ENCODE measurements at places on chromosomes 5 and 9.

DNA sequence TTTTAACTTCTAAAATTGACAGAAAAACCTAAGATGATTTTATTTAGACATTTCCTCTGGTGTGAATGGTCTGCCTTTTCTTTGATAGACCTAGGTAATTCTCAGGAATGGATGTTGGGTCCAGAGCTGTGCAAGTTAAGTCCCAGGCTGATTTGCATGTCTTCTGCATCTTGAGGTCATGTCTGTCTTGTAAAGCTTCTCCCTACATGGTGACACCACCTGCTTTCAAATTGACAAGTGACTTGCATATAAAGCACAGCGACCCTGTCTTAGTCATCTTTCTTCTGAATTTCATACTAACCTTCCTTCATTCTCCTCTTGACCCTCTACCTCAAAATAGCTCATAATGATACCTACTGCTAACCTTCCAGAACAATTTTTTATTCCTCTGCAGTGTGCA lies 29.2 kb downstream of the OSTF1 start:
- DNase-seq: no peak

- DNase-seq: no peak
These were observed 484.3 kb downstream of the BNC2 start for GRCh38 chr9:16386007-16386826.

DNA sequence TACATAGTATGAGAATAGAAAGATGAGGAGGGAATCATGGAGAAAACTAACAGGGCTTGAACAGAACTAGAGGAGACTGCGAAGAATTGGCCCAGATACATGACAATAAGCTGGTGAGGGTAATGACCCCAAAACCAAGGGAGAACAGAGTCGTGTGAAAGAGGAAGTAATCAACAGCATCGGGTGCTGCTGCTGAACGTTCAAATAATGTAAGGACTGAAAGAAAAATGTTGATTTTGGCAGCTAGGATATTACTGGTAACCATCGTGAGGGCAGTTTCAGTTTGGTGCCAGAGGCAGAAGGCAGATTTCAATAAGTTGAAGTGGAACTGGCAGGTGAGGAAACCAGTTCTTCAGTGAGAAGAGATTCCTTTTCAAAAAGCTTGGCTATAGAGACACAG lies 66.8 kb upstream of the SMC2 start:
- DNase-seq: no peak

GRCh38 chr9:105073147-105073546 lies 145.2 kb upstream of the ABCA1 start:
- no peak for DNase-seq

DNA sequence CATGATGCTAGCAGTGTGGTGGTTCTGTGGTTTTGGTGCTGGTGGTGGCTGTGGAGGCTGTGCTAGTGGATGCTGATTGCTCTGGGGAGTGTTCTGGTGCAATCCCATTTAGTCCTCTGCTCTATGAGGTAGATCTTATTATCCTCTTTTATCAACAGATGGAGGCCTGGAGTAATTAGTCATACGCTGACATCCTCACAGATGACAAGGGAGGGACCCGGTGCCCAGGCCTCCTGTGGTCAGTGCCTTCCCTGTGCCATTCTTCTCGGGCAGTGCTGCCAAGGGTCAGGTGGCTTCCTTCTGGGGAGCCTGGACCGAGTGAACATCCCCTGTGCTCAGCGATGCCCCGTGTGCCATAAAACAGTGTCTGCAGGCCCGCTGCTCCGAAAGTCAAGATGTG lies 74.5 kb downstream of the COL5A1 start:
- DNase-seq: no peak

- no peak for DNase-seq
These were observed 331.8 kb downstream of the KDM4C start for GRCh38 chr9:7089406-7090193.

GRCh38 chr9:14052359-14052758 lies 261.6 kb downstream of the NFIB start:
- no peak for DNase-seq
